Stimulated activated CD8-positive, alpha-beta memory T cell treated with anti-CD3 and anti-CD28 coated beads, Interleukin-7, amount 100 ng/mL, for 1 hour (primary cell): ENCODE measurements at places on chromosomes 2 and 18.

GRCh38 chr18:6728809-6729246 is 688 bp upstream of the ARHGAP28 start:
- DNase-seq = no peak

DNA sequence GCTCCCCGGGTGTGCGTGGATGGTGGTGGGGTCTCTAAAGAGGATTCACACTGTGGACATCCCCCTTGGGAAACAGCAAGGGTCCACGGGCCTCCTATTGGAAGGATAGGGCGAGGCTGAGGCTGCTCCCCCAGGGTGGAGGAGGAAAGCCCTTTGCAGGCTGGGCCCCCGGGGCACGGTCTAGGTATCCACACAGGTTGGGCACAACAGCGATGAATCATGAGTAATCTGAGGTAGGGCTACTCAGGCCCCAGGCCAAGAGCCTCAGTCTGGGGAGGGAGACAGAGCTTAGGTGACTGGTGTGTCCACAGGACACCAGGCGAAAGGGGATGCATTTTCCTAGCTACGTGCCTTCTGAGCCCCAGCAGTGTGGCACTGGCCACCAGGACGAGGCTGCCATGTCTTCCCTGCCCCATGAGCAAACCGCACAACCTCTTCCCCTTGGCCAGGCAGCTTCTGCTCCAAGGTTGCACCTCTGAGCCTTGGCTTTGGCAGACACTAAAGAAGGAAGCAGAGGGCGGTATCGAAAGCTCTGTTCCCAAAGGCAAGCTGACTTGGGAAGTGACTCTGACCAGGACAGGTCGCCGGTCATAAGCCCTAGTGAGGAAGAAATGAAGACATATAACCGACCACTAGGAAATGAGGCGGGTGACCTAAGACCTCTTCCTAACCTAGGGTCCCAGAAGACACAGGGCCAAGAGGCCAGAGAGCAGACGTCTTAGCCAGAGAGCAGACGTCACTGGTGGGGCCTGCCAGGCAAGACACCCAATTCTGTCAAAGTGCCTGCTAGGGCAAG is 14.6 kb upstream of the SEMA4C start:
- DNase-seq = no peak

DNA sequence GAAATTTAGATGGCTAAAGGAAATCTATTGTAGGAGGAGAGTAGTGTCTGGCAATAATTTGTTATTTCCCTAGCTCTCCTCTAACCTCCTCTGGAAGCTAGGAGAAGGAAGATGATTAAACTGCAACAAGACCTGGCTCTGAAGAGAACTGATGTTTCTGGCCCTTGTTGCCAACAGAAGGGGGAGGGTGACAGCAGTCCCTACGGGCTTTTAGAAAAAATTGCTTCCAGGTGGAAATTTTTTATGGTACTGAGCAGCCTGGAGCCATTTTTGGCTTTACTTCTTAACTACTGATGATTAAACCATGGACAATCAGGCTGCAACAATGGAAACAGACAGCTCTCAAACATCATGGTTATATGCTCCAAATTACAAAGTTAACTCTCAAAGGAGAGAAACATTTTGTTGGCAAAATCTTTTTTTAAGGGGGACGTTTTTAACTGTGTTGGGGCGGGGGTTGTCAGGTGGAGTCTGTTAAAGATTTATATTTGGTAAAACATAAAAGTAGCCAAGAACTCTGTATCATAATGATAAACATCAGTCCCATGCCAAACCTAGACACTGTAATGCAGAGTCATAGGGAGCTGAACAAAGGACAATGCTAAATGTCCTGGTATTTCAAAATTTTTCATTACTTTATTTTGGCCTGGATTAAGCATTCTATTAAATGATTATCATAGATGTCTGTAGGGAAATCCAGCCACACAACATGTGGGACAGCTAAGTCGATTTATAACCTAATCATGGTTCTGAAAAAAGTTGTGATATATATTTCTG is 70.0 kb downstream of the EXOC6B start:
- DNase-seq = no peak

- DNase-seq = no peak
Observed at GRCh38 chr2:237701033-237701858, 73.9 kb downstream of the LRRFIP1 start.

DNA sequence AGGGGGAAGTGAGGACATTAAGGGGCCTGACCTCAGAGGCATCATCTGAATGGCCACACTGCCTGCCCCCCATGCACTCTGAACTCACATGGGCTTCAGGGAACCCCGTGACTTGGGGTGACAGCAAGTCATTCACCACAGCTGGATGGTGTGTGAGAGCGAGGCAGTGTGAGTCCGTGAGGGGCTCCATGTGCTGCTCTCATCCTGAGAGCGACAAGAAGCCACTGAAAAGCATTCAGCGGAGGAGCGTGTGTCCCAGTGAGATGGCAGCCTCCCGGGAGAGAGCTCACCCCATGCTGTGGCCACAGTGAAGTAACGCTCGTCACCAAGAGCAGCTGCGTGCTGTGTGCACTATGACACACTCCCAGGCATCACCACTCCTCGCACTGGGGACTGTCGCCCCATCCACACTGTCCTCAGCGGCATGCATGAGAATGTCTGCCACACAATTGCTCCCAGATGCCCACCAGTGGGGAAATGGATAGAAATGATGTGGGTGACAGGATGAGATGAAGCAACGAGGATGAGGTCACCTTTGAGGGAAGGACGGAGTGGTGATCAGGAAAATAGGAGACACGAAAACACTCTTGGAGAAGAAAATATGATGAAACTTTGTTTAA is 213.0 kb upstream of the RAB6C start:
- no peak for DNase-seq
